ENCODE measurements at places on chromosomes 7 and 10.

DNA sequence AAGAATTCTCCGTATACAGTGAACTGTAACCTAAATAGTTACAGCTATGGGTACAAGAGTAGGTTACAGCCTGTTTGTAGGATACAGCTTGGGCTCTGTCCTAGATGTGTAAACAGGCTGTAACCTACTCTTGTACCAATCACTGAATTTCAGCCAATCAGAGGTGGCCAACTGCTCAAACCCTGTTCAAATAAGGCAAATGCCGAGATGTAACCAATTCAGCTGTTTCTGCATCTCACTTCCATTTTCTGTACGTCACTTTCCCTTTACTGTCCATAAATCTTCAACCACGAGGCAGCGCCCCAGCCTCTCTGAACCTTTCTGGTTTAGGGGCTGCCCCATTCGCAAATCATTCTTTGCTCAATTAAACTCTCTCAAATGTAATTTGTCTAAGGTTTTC is 8.3 kb upstream of the MMP21 start:
- no peak for DNase-seq

- no peak for DNase-seq
These were observed 1.4 kb downstream of the EPHB4 start for GRCh38 chr7:100825751-100826513.

DNA sequence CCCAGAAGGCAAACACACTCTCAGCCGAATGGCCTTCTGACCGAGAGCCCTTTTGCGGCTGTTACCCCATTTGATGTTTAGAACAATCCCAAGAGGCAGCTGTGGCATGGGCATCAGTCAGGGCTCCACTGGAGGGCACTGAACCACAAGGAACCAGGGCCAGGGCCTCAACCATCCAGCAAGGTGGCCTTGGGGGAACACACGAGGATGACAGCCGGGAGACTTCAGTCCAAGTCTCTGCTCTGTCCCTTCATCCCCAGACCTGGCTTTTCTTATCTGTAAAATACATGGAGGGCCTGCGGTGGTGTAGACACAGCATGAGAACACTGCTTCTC is 63.6 kb upstream of the INSIG1 start:
- no peak for DNase-seq

GRCh38 chr7:75639886-75640190 is 98.9 kb downstream of the HIP1 start:
- no peak for DNase-seq

GRCh38 chr10:51014680-51015389 is 59.5 kb upstream of the PRKG1 start:
- no peak for DNase-seq

DNA sequence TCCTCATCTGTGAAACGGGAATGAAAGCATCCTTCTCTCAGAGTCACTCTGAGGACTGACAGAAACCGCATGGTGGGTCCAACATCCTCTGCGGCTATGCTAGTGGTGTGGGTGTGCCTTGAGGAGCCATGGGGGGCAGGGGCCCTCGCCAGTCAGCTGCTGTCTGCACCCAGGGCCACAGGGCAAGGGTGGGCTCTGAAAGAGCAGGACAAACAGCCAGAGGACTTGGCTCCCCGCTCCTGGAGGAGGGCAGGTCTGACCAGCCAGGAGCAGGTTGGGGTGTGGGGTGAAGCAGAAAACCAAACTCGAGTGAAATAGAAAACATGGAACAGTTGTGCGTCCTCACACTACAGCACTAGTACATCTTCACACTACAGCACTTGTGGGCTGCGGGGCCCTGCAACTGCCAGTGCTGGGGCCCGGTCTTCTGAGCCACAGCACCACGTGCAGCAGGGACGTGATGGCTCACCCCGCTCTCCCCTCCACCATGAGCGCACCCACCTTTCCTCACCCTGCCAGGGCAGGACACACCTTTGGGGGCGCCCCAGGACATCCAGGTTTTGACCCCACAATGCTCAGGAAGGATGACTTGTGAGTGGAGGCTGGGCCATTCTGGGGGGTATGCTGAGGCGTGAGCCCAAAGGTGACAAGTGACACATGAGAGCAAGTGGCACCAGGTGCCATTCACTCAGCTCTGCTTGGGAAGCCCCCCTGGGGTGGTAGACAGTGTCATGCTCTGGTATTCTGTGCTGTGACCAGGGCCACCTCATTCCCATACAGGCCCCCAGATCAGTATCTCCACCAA is 96.1 kb upstream of the RET start:
- DNase-seq: no peak

DNA sequence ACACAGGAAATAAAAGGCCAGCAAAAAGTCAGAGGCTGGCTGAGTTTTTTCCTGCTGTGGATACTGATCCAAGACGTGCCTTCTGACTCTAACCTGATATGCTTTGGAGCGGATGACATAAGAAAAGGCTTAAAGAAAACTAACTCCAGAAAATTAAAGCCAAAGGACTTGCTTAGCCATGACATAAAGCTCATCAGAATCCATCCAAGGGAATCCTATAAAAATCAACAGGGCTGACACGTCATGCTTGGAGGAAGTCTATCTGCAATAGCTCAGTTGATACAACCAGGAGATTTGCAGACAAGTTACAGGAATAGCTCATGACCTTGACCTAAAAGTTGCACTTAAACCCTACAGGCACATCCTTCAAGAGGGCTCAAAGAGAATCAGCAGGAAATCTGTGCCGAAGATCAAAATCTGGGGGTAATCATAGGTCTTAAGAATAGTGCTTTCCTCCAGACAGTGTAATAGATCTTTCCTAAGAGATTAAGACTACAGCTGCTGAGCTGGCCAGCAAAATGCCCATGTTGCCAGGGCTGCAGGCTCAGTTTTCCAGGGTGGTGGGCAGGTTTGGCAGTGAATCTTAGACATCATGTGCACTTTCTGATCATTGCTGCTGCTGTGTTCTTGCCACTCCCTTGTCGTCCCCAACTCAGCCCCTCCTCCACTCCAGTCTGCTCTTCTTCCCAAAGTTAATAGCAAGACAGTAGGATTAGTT is 111.5 kb upstream of the SVIL start:
- DNase-seq: no peak

GRCh38 chr10:100811261-100811660 is 65.9 kb downstream of the PAX2 start:
- no peak for DNase-seq

DNA sequence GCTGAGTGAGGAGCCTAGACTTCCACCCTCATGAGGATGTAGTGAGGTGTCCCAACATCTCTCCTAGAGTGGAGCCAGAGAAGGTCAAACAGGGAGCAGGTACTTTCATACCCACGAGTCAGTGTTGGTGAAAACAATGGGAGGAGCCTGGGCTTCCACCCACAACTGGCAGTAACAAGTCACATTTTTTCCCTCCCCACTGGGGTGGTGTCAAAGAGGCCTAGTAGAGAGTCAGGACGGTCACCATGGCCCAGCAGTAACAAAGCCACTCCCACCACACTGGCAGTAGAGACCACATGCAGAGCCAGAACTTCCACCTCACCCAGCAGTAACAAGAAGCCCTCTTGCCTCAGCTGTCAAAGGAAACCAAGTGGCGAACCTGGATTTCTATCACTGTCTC is 280.2 kb upstream of the IMMP2L start:
- DNase-seq: no peak

DNA sequence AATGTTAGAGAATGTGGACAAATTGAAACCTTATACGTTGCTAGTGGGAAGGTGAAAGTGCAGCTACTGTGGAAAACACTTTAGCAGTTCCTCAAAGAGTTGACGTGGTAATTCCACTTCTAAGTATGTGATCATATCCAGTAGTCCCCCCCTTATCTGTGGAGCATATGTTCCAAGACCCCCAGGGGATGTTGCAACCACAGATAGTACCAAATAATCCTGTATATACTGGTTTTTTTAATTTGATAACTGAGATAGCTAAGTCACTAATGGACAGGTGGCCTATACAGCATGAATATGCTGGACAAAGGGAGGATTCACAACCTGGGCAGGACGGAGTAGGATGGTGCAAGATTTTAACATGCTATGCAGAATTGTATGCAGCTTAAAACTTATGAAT is 36.8 kb downstream of the PCGF5 start:
- no peak for DNase-seq

GRCh38 chr10:128178302-128178958 is 52.2 kb upstream of the MKI67 start:
- DNase-seq: no peak

DNA sequence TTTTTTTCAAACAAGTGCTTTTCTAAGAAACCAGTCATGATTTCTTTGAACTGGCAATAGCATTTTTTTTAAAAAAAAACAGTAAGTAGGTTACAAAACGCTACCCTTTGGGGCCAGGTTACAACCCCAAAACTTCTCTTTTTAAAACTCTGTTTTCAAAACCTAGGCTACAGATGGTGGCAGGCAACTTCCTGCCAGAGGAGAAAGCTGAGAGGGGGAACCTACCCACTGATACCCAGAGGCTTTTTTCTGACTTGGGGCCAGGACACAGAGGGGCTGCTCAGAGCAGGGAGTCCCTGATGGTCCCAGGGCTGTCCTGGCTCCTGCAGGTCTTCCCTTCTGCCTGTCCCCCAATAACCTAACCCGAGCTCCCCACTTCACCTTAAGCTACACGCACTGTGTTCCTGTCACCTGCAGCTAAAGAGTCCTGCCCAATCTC is 6.9 kb downstream of the STN1 start:
- no peak for DNase-seq

- no peak for DNase-seq
These were observed 59.0 kb upstream of the CHST15 start for GRCh38 chr10:124152139-124153022.

DNA sequence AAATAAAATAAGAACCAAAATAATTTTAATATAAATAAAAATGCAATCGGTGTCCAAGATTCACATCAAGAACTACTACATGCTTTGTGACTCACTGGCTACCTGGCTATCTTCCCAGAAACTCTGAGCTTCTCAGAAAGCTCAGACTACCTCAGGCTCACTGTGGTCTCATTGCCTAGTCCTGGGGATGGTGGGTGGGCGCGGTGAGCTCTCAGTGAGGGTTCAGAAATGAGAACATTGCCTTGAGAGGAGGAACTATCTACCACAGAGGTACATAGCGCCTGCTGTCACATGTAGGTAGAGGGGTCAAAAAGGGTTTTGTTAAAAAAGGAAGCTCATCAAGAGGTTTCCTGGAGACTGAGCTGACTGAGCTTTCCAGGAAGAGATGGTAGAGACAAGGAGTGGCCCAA is 108.0 kb downstream of the WDFY4 start:
- DNase-seq: no peak

- DNase-seq: no peak
These were observed 6.5 kb downstream of the COBL start for GRCh38 chr7:51310131-51310583.
